ENCODE measurements at places on chromosomes 1 and 21.

DNA sequence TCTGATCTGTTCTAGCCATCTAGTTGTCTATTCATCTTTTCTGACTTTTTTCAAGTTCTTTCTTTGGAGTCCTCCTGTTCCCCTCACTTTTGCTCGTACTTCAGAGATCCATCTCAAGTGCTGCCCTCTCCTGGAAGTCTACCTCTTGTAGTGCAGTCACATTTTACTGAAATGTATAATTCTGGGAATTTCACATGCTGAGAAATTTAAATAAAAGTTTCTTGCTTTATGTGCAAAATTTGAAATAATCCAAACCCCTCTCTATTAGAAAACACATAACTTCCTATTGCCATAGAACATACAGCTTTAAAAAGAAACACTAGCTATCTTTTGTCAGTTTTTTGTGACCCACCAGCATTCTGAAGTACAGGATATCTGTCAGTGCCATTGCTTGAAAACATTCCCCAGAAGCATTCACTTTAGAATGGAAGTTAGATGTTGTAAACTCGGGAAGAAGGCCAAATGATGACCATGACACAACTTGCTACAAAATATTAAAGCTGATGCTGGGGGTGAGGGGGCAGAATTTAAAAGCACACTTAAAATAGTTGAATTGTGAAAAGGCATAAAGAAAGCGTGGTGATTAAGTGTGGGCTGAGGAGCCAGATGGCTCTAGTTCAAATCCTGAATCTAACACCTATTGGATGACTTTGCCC, 22.0 kb downstream of the RLF start:
- DNase-seq = no peak

GRCh38 chr1:2279210-2279639, 51.1 kb downstream of the SKI start:
- no peak for DNase-seq

DNA sequence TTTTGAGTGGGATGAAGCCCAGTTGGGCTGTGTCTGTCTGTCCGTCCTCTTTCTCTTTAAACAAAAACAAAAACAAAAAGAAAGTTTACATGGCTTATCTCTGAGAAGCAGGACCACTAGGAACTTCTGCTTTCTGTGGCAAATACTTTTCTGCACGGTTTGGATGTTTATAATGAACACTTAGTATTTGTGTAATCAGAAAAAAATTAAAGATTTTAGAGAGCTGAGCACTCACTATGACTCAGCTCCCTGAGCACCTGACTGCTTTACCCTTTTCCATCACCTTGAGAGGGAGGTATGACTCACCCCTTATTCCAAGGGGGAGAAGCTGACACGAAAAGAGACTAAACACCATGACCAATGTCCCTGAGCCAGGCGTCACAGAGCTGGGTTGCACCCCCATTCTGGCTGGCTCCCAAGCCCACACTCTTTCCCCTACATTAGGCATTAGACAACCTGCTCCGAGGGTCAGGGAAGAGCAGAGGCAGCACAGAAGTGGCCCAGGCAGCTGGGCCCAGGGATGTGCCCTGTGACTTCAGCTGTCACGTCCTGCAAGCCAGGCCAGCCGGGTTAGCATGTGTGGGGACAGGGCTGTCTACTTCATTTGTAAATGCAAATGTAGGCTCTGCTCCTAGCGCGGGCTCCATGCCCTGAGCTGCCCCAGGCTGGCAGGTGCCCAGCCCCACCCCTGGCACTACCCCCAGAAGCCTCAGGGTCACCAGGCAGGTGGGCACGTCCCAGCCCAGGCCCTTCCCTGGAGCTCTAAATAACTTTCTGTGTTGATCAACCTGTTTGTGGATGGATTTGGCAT, 30.4 kb downstream of the RAP1GAP start:
- peak; percentile 23 for DNase-seq

DNA sequence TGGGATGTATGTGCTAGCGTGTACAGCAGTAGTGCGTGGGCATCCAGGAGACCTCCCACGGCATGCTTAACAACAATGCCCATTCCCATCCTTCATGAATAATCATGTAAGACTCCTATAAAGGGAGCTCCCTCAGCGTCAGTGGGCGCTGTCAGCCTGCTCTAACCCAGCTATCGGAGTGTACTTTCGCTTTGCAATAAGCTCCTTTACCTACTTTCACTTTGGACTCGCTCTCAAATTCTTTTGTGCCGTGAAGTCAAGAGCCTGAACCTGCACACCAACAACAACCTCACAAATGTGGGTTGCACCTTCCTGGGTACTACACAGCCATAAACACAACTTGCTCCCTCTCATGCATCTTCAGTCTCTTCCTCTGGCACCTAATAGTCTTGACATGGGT, 114.8 kb upstream of the PAXBP1 start:
- no peak for DNase-seq

- DNase-seq = no peak
Observed at GRCh38 chr1:15178571-15179484, 25.3 kb downstream of the TMEM51 start.

DNA sequence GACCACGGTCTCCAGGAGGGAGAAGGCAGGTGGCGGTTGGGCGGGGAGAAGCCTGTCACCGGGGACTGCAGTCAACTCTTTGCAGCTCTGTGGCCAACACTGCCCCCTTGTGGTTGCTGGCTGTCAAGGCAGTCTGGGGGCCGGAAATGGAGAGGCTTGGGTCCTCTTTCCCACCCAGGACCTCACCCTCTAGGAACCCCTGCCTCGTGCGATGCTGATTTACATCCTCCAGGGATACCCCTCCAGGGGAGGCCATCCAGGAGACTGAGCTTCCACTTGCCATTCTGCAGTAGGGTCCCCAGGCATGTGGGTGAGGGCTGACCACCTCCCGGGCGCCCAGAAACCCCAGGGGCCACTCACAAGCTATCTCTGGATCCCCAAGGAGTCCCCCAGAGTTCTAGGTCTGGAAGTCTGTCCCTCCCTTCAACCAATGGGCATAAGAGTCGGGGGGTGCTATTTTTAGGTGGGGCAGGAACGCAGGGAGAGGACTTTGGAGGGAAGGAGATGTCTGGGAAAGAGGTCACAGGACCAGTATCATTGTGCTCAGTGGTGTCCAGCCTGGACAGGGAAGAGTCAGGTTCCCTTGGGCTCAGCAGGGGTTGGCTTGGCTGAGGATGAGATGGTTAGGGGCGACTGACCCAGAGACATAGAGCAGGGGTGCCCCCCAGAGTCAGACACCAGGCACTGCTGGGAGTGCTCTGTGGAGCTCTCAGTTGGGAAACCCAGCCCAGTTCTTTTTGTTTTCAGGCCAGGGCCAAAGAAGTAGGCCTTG, 7.1 kb upstream of the GPR61 start:
- peak; percentile 61 for DNase-seq

DNA sequence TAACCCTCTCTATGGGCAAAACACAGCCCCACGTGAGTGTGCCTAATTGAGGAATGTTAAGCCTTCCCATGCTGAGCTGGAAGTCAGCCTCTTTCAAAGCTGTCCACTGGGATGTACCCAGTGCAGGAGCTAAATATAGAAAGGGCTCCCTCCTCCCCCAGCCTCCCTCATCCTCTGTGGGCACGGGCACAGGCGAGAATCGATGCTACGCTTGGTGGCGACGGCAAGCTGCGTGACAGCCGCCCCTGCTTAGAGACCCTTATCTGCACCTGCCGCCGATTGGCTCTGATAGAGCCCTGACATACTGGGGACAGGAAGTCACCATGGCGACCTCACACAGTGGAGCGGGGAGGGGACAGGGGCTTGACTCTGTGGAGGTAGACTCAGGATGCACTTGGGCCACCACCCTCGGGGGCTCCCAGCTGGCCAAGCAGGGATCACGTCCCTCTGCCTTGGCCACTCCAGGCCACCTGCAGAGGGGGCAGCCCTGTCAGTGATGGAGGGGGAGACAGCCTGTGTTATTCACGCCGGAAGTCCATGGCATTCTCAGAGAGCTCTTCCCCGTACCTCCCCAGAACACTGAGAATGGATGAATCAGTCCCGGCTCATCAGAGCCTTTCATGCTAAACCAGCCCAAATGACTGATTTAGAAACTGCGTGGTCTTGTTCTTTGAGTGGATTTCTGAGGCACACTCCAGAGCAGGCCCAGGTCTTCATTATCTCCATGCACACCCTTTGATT, 84.8 kb downstream of the KCND3 start:
- DNase-seq = peak; percentile 88

- no peak for DNase-seq
Observed at GRCh38 chr21:42540396-42540795, 26.7 kb downstream of the SLC37A1 start.

Measured in NCI-H1105 (cell line).